ENCODE measurements at places on chromosomes 11 and 22.

- no peak for DNase-seq
These were observed 8.2 kb upstream of the SYT8 start for GRCh38 chr11:1826552-1827094.

- DNase-seq: peak; percentile 74
These were observed 3.5 kb downstream of the PHLDB1 start for GRCh38 chr11:118610773-118611432.

DNA sequence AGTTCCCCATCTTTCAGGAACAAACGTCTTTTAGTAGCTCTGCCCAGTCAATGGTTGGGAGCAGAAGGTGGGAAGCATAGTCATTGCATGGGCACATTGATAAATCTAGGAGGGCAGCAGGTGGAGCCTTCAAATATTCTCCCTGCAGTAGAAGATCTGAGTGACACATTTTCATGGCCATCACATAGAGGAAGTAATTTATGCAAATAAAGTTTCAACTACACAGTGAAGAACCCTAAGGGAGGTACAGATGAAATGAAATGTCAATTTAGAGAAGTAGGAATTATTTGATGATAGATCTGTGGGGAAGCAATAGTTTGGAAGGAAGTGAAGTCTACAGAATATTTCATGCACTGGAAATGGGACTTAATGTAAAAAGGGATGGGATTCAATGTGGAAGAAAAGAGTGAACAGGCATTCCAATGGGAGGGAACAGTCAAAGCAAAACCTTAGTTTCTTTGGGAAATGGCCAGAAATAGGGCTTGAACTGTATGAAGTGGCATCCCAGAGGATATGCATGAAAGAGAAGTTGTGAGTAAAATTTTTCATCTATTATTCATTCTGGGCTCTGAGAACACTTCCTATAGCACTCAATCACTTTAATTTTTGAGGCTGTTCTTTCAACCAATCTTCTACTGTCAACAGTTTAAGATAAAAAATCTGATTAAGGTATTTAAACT is 256.2 kb upstream of the LUZP2 start:
- DNase-seq: no peak

GRCh38 chr11:69708736-69709401 is 5.0 kb upstream of the FGF19 start:
- no peak for DNase-seq

DNA sequence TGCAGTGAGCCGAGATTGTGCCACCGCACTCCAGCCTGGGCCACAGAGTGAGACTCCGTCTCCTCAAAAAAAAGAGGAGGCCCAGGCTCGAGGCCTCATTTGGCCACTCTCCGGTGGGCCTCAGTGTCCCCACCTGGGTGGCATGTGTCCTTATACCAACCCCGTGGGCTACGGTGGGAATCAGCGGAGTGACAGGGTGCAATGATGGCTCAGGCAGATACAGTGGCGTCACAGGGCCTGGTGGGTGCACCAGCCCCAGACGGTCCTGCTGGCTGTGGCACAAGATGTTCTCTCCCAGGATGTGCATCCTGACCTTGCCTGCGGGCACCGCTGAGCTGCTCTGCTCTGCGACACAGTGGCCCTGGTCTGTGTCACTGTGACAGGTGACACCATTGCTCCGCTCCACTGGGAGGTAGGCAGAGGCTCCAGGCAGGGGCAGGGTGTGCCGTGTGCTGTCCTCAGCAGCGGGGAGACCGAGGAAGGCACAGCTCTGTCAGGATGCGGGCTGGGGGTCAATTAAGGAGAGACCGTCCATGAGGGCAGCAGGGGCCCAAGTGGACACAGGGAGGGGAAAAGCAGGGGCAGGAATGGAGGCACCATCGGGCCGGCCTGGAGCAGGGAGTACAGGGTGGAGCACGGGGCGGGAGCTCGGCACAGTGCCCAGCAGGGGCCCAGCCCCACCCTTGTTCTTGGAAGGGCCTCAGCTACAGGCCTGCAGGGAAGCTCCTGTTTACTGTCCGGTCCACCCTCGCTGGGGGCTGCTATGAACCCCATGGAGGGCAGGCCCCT is 21.7 kb upstream of the TH start:
- no peak for DNase-seq

DNA sequence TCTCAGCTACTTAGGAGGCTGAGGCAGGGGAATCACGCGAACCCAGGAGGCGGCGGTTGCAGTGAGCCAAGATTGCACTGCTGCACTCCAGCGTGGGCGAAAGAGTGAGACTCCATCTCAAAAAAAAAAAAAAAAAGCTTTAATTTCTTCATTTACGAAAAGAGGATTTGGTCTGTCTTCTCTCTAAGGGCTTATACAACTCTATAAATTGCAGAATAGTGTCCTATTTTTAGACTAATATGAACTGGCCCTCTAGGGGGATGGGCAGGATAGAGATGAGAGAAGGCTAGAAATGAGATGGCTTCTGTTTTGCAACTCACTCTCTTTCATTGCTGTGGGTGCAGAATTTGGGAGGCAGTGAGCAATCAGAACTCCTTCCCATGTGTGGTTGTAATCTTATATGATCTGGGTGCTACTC is 11.3 kb downstream of the MAML2 start:
- DNase-seq: no peak

Measured in cerebellum (tissue), 4 donors.